ENCODE measurements at places on chromosomes 3 and 15. TPM values are rescaled to one million over a fixed set of nuclear protein-coding genes. Genes with fewer than 3 reads are reported as not detected.

ALDH1L1 gene
- total RNA-seq = not detected

SIDT1 gene
- not detected for total RNA-seq

CORO2B gene
- total RNA-seq = 15.7 TPM

GOLGA8J gene
- not detected for total RNA-seq

ST8SIA2 gene
- not detected for total RNA-seq

SLC24A5 gene
- total RNA-seq = not detected

TNIK gene
- total RNA-seq = 39.3 TPM

Measured in fibroblast of lung (primary cell).